Natural killer cell treated with Interleukin-12 subunit alpha and Interleukin-12 subunit beta and Interleukin-15 and Interleukin-18, amount 100 ng/mL, for 72 hours (primary cell): ENCODE measurements at places on chromosomes 3 and 15.

DNA sequence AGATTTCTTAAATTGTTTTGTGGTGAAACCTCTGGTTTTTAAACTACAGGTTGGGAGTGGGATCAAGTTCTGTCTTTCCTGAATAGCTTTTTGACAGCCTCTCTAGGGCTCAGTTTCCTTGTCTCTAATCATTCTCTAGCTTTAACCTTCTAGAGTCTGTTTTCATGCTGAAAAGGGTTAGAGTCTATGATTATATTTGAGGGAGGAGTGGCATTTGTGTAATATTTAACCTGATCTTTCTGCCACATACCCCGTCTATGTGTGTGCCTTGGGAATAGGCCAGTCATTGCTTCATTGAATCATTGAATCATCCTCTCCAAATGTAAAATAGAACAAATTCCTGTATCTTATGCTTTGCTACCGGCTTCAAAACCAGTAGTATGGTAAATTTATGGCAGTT is 204.9 kb downstream of the KLHL25 start:
- DNase-seq = no peak

DNA sequence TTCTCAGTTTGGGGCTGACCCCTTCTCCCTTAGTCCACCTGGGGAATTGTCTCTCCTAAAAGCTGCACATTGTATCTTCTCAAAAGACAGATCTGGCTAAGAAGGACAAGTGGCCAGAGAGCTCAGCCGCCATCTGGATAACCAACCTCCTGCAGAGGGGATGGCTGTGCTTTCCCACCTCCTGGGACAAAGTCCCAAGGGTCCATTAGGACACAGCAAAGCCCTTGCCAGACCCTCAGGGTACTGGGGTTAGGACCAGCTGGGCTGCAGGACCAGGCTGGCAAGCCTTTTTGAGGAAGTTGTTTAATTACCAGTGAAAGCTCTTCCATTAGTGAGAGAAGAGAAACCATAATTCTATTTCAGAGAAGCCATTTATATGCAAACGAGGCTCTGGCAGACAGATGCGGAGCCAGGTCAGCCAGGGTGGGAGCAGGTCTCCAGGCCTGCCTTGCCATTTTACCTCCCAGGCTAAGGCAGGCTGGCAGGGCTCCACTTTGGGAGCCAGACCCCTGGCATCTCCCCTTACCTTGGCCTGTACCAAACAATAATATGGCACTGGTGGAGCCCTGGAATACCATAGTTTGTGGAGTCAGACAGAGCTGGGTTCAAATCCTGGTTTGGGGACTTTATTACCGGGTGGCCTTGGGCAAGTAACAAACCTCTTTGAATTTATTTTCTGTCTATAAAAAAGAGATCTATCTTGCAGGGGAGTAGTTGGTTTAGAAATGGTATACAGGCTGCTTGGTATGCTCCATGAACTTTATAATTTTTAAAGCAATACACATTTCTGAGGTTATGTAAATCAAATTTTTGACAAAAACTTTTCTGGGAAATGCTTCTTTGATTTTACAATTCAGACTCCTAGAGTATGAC is 17.9 kb downstream of the SHF start:
- no peak for DNase-seq

DNA sequence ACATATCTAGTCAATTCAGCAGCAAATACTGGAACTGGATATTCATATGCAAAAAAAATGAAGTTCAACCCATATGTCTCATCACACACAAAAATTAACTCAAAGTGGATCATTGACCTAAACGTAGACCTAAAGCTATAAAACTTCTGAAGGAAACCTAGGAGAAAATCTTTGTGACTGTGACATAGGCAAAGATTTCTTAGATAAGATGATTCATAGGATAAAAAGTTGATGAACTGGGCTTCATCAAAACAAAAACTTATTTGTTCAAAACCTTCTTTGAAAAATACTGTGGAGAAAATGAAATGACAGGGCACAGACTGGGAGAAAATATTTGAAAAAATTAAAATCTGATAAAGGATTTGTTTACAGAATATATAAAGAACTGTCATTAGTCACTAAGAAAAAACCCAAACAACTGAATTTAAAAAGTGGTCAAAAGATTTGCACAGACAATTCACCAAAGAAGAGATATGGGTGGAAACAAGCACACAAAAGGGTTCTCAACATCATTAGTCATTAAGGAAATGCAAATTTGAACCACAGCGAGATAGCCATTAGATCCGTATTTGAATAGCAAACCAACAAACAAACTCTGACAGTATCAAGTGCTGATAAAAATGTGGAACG is 62.8 kb downstream of the ITGB5 start:
- no peak for DNase-seq

DNA sequence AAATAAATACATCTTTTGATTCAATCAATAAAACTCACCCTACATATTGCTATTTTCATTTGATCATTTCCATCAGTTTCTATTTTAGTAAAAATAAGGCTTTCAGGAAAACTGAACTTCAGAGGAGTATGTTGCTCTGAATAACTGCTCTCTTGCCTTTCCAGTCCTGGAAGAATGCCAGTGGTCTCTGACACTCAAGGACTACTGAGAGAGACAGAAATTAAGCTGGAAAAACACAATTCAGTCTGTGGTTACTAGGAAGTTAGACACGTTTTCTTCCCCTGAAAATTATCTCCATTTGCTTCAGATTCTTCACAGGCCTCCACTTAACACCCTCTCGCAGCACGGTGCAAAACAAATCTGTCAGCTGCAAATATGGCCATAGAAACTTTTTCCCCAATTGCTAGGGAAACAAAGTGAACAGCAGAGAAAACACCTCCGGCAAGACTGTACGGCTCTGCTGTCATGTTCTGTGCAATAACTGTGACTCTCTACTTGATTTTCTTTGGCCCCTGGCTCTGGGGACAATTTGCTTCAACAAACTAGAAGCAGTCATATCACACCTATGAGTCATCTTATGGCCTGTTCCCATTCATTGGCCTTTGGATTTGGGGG is 353.0 kb downstream of the MAGI1 start:
- DNase-seq = no peak
